Pons (tissue), 1 donor: ENCODE measurements at places on chromosomes 3 and 15.

GRCh38 chr3:48601622-48601994 is 6.5 kb upstream of the COL7A1 start:
- no peak for DNase-seq

DNA sequence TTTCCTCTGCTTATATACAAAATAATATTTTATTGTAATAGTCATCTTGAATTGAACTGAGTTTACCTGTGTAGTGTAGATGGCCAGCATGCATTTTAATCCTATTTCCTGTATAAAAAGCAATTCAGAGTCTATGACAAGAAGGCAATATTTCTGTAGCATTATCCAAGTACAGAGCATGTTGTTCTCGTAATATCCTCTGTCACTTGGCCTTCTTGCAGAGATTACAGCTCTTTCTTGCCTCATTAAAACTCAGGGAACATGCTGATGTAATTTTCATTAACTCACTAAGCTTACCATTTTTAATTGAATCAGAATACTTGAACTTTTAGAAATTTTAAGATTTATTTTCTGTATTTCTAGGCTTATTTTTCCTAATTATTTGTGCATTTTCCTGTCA is 203.3 kb upstream of the AGTR1 start:
- DNase-seq = no peak

DNA sequence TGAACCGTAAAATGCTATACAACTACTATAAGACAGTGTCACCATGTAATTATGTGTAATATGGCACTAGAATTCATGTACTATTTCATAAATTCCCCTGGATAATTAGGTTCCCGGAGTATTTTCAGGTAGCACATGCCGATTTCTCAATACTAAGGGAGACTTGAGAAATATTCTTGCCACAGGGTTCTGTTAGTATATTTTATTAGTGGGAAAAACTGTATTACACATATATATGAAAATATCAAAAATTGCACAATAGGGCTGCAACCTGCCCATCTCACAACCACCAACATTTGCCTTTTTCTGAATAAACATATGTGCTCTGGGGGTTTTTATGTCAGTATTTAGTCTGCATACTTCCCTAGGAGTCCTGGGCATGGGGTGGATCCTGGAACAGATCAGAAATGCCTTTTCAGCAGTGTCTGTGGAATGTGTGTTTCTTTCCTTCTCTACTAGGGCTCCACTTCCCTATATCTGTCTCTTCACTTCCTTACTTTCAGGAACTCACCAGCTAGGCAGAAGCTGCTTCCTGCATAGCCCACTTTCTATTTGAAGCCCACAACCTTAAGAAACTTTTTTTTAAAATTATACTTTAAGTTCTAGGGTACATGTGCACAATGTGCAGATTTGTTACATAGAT is 87.5 kb downstream of the RPL39L start:
- peak; percentile 29 for DNase-seq

DNA sequence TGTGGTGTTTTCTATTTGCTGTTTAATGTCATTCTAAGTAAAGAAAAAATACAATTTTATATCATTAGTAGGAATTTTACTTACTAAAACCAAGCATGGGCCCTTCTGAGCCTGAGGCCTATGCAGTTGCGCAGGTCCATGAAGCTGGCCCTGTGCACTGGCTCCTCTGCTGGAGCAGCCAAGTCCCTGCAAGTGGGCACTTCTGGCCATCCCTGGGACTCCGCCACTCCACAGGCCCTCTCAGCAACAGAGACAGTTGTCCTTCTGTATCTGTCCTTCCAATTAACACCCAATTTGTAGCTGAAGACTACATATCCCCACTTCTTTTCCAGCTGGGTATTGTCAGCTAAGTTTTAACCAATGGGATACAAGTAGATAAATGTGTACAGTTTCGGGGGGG is 49.9 kb upstream of the RYK start:
- no peak for DNase-seq

DNA sequence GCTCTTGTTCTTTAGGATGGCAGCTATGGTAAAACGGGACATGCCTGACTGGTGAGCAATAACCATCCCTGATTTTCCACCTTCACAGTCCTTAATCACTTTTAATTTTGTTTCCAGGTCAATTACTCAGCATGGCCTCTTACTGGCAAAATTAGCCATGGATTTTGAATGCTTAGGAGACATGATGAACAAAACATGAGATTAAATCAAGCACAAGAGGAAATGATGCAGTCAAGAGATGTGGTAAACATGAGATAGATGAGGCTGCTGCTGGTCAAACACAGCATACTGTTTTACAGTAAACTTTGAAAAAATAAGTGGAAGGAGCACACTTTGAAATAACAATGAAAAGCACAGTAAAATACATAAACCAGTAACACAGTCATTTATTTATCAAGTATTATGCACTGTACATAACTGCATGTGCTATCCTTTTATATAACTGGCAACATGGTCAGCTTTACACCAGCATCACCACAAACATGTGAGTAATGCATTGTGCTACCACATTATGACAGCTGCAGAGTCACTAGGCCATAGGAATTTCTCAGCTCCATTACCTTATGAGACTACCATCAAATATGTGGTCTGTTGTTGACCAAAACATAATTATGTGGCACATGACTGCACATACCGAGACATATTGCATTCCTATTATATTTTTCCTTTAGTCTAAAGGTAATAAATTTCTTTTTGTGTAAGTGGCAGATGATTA is 30.1 kb upstream of the ZNF502 start:
- no peak for DNase-seq
